Activated CD4-positive, CD25-positive, alpha-beta regulatory T cell treated with anti-CD3 and anti-CD28 coated beads, Interleukin-2, amount 50 U/mL, for 72 hours (primary cell): ENCODE measurements at places on chromosomes 16 and 17.

DNA sequence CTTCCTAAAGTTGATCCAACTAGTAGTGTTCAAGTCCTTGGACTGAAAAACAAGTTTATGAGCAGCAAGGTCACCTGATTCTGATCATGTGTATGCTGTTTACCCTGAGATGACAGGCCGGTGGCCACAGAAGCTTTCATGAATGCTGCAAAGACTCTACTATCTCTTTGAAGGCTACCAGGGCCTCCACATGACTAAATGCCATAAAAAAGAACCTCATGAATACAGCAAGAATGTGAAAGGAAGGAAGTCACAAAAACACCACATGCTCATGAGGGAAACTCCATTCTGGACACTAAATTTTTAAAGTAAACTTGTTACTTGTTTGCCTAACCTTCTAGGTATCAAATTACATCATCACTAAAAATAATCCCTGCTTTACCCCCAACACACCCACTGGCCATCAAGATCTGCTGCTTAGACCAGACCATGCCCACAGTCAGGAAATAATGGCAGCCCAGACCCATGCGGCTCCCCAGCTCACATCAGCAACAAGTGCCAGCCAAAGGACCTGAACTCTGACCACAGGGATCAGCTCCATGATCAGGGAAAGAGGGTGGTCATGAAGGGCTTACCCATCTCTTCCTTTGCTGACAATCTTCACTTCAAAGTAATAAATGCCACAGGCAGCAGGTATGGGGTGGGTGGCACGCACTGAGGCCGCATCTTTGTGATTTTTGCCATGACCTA lies 1.4 kb downstream of the RANBP10 start:
- no peak for DNase-seq

GRCh38 chr16:28820016-28820415 lies 2.8 kb upstream of the ATXN2L start:
- DNase-seq = no peak

GRCh38 chr17:81189670-81190530 lies 23.9 kb upstream of the AATK start:
- DNase-seq = no peak

GRCh38 chr17:4641297-4642195 lies at the start of gene ALOX15:
ALOX15 (minus strand) TSS chr17:4641678; CDS start chr17:4641651, 27 bp downstream.
- no peak for DNase-seq

- no peak for DNase-seq
These were observed 593 bp downstream of the GFER start for GRCh38 chr16:1984347-1985225.

- no peak for DNase-seq
These were observed 55.4 kb downstream of the IRX6 start for GRCh38 chr16:55379371-55379770.
